Astrocyte of the spinal cord (primary cell): ENCODE measurements at places on chromosomes 2 and 18.

- DNase-seq, result peak; percentile 10
Measured at GRCh38 chr18:3180325-3180724, 39.4 kb downstream of the MYOM1 start.

GRCh38 chr2:46704593-46704992 lies 211.0 kb downstream of the MCFD2 start:
- DNase-seq, result no peak

DNA sequence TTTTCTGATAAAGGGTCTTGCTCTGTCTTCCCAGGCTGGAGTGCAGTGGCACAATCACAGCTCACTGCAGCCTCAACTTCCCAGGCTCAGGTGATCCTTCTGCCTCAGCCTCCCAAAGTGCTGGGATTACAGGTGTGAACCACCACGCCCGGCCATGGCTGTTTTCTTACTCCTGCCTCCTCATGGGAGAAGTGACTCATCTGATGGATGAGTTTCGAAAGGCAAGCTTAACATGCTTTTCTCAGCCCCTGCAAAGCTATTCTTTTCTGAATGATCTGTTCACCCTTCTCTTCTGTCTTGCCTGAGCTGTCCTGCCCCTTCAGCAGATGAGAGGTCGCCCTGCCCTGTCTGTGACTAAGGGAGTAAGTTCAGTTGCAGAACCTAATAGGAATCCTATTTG lies 929 bp upstream of the CREG2 start:
- DNase-seq, result peak; percentile 40

- no peak for DNase-seq
Measured at GRCh38 chr2:179191110-179191509, 73.5 kb downstream of the SESTD1 start.

GRCh38 chr2:195498839-195499490 lies 158.1 kb upstream of the SLC39A10 start:
- peak; percentile 68 for DNase-seq

- DNase-seq, result peak; percentile 73
Measured at GRCh38 chr18:9914584-9915290, 921 bp downstream of the VAPA start.

- DNase-seq, result no peak
Measured at GRCh38 chr2:217724471-217724870, 278.3 kb downstream of the TNS1 start.

DNA sequence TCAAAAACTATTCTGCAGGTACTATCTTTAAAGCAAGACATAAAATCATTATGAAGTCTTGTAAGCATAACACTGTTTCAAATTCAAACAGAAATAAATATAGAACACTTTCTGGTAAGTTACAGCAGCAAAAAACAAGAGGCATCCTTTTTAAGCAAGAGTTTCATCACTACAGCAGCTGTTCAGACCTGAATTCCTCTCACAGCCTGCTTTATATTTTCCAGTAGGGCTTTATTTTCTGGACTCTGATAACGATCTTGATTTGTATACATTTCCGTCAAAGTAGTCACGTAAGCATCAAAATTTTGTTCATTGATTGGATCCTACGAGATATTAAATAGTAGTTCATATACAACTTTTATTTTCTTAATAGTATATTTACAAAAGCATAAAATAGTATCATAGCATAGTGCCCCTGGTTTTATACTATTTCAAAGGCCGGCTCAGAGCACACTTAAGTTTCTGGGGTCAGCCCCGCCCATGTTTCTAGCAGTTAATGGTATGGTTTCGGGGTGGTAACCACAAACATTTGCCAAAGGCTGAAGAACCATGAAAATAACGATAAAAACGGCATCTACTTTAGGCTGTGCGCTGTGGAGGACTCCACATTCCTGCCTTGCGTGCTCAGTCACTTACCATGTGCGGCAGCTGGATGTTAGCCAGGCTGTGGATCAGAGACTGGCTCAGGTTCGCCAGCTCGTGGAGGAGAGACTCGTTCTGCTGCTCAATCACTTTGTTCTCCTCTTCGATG lies 47.5 kb upstream of the PXDN start:
- no peak for DNase-seq

GRCh38 chr2:60410456-60411146 lies 142.9 kb downstream of the BCL11A start:
- DNase-seq, result no peak

GRCh38 chr2:21317131-21317530 lies 193.4 kb downstream of the TDRD15 start:
- peak; percentile 18 for DNase-seq

GRCh38 chr2:73822276-73822675 lies 6.5 kb upstream of the STAMBP start:
- DNase-seq, result no peak

- DNase-seq, result peak; percentile 48
Measured at GRCh38 chr2:36449943-36450392, 94.4 kb downstream of the CRIM1 start.

- peak; percentile 49 for DNase-seq
Measured at GRCh38 chr18:64037812-64038414, 68.0 kb downstream of the SERPINB8 start.

GRCh38 chr2:75277111-75277510 lies 77.8 kb upstream of the TACR1 start:
- DNase-seq, result peak; percentile 54
